ENCODE measurements at places on chromosomes 2 and 18. TPM values are rescaled to one million over a fixed set of nuclear protein-coding genes. Genes with fewer than 3 reads are reported as not detected.

DNA sequence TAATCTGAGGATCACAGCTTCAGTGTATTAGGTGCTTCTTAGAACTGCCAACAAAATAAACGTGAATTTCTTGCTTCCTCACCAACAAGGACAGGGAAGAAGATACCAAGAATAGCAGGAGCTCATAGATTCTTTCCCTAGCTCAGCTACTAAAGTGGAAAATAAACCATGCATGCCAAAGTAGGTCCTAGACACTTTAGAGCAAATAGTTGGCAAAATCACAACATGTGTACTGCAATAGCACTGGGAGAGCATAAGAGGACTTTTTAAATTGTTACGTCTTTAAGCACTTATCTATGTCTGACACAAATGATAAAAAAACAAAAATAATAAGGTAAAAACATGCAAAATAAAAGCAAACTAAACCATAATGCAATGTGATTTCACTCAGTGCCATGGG is 49.5 kb downstream of the SUCLG1 start:
- DNase-seq: no peak

The G6PC2 gene
- total RNA-seq: not detected

DNA sequence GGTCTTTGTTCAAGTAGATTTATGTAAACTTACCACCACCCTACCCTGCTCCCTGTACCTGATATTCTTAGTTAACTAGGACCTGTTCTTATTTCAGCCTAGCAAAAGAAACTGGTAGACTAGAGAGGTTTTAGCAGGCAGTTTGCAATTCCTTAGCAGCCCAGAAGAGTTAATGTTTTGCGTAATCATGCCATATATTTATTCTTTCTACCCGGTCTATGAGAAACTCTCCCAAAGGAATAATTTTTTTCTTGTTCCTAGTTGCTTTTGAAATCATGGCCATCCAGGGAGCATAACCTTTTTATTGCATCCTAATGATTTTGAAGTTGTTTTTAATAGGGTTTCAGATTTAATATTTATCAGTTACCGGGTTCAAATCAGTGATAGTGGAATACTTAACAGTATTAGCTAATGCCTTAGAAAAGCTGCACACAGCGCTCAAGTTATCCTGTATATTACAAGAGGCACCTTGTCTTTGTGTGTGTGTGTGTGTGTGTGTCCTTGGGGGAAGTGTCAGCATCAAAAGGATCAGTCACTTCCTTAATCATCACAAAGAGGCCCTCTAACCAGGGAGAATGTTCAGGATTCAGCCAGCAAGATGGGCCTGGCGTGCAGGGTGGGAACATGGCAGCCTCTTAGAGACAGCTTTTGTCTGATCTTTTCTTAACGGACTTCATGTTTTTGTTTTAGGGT is 52.9 kb downstream of the CABLES1 start:
- DNase-seq: no peak

The ADCYAP1 gene
- total RNA-seq: 0.12 TPM

- no peak for DNase-seq
These were observed 19.0 kb upstream of the TMEM247 start for GRCh38 chr2:46460241-46460921.

- DNase-seq: no peak
These were observed 58.8 kb upstream of the HPCAL1 start for GRCh38 chr2:10243926-10244270.

DNA sequence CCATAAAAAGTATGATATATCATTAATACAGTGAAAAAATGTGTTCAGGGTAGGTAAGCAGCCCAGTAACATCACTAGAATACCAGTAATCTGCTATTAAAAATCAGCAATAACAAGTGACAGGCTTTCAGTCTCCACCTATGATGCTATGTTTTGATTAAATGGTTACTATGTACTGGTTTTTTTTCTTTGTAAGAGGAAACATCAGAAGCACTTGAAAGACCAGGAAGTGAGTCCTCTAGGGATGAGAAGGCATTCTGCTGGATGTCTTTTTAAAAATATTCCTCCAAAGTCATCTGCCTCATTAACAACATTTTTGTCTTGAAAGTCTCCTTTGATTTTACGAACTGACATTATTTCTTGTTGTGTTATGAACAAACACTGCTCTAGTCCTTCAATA is 136.0 kb upstream of the FAM98A start:
- no peak for DNase-seq

The DNAJC5G gene
- total RNA-seq: 0.47 TPM

DNA sequence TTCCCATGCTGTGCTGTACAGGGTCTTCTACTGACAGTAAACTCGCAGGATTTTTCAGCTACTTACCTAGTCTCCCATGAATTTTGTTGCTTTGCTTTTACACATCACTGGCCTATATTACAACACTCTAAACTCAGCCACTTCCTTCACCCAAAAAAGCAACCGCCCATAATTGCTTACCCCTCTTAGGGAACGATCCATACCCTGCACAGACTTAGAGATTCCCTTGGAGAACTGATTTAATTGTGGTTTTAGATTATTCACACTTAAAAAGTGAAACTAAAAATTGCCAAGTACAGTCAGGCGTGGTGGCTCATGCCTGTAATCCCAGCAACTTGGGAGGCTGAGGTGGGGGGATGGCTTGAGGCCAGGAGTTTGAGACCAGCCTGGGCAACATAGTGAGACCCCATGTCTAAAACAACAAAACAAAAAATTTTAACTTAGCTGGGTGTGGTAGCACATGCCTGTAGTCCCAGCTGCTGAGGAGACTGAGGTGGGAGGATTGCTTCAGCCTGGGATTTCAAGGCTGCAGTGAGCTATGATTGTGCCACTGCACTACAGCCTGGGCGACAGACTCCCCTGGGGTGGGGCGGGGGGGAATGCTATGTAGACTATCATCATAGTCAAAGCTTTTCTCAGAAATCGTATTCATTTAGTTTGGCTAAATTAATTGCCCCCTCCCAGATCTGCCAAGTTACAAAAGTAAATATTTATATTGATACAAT is 19.3 kb downstream of the MRPL30 start:
- no peak for DNase-seq

GRCh38 chr2:209922116-209922515 is 80.3 kb upstream of the RPE start:
- no peak for DNase-seq

The TACR1 gene
- total RNA-seq: not detected

DNA sequence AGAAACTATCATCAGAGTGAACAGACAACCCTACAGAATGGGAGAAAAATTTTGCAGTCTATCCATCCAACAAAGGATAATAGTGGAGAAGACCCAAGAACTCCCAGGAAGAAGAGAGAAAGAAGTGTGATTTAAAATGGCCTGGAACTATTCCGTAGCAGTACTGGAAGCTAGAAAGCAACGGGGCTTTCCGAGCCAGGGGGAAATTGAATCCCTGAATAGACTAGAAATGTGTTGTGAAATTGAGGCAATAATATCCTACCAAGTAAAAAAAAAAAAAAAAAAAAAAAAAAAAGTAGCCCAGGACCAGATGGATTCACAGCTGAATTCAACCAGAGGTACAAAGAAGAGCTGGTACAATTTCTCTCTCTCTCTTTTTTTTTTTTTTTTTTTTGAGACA is 69.3 kb downstream of the FARP2 start:
- no peak for DNase-seq

DNA sequence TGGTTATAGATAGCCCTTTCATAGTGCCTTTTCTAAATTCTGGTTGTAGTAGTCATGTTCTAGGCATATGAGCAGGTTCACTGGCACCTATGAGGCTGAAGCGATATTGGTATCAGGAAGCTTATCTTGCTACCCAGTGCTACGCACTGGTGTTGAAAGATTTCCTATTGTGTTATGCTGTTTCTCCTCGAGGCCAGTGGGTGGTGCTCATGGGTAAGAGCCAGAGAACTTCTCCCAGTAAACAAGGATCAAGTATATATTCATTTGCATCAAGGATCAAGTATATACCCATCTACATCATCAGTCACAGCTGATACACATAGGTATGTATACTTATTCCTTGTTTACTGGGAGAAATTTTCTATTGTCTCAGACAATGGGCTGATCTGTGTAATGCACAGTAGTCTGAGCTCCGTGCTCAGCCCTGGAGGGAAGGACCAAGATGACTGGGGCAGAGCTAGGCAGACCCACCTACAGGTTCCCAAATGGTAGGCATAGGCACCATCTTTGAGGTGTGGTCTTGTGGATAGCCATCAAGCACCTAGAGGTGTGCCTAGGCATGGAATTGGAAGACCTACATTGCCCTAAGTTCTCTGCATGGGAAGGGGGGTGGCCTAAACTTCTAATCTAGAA is 101.2 kb upstream of the GALNT13 start:
- no peak for DNase-seq

GRCh38 chr18:13610555-13611141 is 115.7 kb downstream of the FAM210A start:
- DNase-seq: no peak

The ADGRF3 gene
- total RNA-seq: 0.58 TPM

DNA sequence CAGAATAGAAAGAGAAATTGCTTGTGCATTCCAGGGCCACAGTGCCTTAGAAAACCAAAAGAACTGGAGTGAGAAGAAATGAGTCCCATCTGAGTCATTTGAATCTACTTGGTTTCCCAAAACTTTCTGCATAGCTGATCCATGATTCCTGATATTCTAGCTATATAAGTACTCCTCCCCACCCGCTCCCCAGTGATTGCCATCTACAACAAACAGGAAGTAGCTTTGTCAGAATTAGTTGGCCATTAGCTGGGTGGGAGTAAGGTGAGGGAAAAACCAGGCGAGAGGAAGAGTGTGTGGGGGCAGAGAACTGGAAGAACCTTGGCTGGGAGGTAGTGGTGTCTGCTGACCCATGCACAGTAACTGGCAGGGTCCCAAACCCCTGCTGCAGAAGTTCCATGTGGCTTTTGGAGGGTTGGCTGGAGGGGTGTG is 122.1 kb downstream of the ACAA2 start:
- peak; percentile 42 for DNase-seq

GRCh38 chr2:234869969-234870368 is 81.8 kb upstream of the SH3BP4 start:
- no peak for DNase-seq

- DNase-seq: no peak
These were observed 43.9 kb upstream of the PCBP1 start for GRCh38 chr2:70043252-70043875.

The CXCR4 gene
- 211 TPM for total RNA-seq

All from glomerular endothelial cell (primary cell).